Ammon's horn (tissue), 1 donor: ENCODE measurements at places on chromosomes 16 and 17.
A peak's percentile ranks its signal among the peaks of the same experiment; 100 is the strongest.

DNA sequence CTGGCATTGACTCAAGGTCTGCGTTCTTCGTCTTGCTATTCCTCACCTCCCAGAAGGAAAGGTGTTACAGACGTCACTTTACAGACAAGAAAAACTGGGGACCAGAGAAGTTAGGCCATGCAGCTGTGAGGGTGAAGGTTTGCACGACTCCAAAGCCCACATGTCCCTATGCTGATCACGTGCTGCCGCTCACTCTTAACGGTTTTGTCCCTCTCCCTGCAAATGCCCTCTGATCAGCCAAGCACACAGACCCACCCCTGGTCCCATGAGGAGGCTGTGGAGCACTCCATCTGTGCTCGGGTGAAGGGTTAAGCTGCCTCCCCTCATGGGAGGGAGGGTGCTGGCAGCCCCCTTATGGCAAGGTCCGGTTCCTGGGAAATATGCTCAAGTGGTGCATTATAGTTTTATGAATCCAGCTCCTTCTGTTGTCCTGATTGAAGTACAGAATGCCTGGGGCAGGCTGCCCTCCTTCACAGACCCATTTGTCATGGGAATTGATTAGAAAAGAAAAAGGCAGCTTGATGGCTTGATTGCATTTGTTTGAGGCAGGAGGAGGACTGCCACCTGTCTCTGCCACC, 18.8 kb downstream of the CCDC182 start:
- DNase-seq: no peak

GRCh38 chr16:17270111-17270510, 200.6 kb downstream of the XYLT1 start:
- no peak for DNase-seq

- no peak for DNase-seq
These were observed 5.0 kb downstream of the PITPNM3 start for GRCh38 chr17:6551356-6551755.

DNA sequence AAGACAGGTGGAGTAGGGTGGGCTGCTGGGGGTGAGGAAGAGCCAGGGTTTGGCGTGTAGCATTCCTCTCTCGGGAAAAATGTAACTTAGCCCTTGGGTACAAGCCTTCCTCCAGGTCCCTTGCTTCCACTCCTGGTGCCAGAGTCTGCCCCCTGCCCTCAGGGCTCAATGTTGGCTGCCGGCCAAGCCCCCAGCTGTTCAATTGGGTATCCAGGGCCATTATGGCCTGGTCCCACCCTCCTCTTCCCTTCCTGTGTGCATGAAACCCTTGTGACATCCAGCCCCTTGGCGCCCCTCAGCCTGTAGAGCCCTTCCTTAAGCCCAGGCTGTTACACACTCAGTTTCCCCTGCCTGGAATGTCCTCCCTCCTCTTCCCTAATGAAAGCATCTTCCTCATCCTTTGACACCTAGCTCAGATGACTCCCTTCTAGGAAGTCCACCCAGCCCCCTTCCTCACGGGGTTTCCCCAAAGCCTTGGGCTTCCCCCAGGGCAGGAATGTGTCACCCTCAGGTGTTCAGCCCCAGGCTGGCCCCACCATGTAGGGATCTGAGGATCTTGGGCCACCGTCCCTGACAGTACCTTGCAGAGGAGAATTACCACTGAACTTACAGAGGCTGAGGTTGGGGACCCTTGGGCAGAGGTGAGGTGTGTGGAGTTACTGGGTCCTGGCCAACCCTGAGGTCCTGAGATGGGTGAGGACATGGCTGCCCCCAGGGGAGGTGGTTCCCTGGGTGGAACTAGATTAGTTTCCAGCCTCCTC, 30.0 kb downstream of the B9D1 start:
- no peak for DNase-seq

- DNase-seq: no peak
These were observed 4.8 kb downstream of the SCN4A start for GRCh38 chr17:63967953-63968352.

- DNase-seq: peak; percentile 31
These were observed 58.4 kb downstream of the TMEM100 start for GRCh38 chr17:55664287-55664686.

GRCh38 chr17:36544044-36544306, 744 bp upstream of the GGNBP2 start:
- DNase-seq: no peak

DNA sequence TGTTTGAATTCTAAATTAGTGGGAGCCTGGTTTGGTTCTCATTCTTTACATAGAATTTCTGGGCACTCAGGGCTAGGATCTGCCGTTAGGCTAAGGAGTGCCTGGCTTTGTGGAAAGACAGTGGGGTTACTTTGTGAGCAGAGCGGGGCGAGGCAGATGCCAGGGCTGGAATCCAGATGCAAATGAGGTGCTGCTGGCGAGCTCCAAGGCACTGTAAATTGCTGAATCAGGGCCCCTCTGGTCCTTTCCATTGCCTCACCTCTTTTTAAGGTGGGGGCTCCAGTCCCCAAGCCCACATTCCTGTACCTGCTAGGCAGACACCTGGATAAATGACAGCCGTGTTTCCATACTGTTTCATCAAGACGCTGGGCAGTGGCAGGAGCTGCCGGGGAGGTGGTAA, 33.8 kb downstream of the PIPOX start:
- peak; percentile 87 for DNase-seq

GRCh38 chr17:44266402-44267164, 1.4 kb downstream of the SLC4A1 start:
- no peak for DNase-seq

DNA sequence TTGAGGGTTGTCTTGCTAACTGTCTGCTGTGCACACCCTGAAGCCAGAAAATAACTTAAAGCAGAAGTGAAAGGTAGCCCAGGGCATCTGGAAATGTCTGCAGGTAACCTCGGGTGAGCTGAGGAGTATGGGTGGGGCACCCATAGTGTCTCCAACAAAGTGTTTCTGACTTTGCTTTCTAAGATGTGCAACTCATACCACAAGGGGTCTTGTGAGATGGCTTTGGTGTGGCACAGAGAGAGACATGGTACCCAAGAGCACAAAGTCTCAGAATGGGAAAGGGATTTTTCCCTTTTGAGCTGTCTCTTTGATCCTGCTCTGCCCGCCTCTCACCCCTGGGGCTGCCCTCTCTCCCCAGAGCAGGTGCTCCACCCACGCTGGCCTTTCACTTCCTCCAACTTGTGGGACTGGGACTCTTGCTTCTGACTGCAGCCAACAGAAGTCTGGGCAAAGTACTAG, 6.9 kb downstream of the CHD9 start:
- peak; percentile 57 for DNase-seq

DNA sequence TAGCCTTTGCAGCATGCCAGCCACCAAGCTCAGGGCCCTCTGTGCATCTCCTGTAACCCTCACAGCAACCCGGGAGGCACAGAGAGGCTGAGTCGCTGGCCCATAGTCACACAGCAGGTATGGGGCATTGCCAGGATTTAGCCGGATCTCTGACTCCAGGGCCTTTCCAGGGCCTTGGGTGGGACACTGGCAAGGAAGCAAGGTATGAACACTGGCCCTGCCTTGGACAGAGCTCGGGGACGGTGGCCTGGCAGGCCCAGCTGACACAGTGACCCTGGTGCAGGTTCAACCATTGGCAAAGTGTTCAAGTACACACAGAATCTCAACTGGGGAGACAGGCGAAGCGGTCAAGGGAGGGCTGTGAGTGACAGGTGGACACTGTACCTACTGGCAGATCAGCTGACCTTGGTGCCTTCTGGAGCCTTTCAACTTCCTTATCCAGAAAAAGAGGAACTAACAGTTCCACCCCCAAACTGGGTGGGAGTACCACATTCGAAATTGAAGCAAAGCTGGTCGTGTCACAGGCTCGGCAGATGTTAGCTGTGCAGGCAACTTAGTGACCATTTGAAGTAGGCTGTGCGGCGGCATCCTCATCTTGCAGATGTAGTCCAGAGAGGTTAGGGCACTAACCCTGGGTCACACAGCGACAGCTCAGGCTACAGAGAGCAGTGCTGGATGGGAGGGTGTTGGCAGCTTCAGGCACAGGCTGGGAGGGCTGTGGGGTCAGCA, 287.4 kb downstream of the SEC14L1 start:
- DNase-seq: peak; percentile 63

DNA sequence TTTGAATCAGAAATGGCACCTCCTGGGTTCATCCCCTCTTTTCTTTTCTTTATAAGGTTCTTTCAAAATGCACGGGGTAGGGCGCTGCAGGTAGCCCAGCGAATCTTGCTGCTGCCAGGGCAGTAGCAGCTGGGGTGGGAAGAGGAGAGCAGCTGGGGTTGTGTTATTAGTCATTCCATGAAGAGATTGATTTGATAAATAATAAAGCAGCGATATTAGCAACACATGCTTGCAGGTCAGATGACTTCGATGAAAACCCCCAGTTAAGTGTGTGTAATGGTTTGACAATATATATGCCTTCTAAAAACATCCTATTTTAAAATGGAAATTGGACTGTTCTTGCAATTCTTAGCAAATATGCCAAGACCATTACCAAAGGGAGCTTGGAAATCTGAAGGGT, 200.7 kb downstream of the CCDC182 start:
- no peak for DNase-seq

- no peak for DNase-seq
These were observed 16.4 kb upstream of the FLCN start for GRCh38 chr17:17253406-17253805.

DNA sequence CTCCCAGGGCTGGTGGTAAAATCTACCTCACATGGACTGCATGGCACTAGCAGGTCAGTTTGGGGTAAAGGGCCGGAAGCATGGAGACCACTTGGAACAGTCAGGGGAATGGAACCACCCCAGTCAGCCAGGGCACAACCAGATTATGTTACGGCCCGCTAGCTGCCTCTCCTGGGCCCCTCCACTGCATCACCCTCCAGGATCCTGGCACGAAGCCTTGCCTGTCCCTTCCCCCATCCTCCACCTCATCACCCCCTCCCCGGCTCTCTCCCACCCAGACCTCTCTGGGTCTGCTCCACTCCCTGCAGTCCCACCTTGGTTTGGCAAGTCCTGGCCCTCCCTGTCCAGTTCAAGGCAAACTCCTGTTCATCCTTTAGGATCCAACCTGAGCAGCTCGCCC, 91.7 kb downstream of the CLEC16A start:
- DNase-seq: no peak

GRCh38 chr16:82056550-82056896, 21.5 kb downstream of the HSD17B2 start:
- DNase-seq: no peak

DNA sequence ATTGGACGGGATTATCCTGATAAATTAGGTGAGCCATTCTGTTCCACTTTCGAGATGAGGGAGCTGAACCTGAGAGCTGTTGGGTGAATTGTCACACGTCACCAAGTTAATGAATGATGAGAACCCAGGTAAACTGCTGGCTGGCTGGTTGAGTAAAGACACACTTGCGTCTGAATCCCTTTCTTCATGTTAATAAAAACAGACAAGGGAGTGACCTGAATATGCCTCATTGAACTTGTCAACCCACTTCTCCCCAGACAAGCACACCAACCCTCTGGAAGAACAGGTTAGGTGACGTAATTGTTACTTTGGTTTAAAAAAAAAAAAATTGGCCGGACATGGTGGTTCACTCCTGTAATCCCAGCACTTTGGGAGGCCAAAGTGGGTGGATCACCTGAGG, 400.9 kb upstream of the CDH5 start:
- no peak for DNase-seq

- no peak for DNase-seq
These were observed 36.2 kb downstream of the DGKE start for GRCh38 chr17:56870081-56870651.

DNA sequence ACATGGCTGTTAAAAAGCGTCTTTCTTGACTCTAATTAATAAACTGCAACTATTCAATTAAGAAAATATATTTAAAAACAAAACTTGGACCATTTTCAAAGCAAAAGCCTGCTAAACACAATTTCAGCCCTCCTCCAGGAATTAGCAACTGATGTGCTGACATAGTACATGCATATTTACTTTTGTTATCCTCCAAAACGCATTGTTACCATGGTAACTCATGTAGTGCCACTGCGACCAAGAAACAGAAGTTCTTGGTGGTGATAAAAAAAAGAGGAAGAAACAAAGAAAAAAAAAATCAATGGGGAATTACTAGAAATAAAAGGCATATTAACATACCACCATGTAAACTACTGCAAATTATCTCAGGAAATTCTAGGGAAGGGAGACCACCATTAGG, 793.4 kb upstream of the CDH8 start:
- peak; percentile 15 for DNase-seq

DNA sequence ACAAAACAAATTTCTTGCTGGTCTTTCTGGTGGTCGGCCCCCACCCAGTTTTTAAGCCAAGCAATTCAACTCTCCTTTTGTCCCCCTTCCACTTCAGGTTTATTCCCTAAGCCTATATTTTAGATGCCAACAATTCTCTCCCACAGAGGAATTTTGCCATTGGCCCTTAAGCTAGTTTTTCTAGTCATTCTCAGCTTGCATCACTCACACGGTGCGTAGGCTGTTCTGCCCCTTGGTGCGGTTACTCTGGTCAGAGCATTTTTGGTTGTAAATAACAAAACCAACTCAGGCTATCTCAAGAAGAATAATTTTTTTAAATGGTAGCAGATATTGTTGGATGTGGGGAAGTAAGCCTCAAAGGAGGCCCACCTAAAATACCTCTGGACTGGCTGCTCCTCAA, 33.7 kb upstream of the DYNLL2 start:
- DNase-seq: no peak

- no peak for DNase-seq
These were observed 48.5 kb downstream of the CBFA2T3 start for GRCh38 chr16:88928405-88929090.

DNA sequence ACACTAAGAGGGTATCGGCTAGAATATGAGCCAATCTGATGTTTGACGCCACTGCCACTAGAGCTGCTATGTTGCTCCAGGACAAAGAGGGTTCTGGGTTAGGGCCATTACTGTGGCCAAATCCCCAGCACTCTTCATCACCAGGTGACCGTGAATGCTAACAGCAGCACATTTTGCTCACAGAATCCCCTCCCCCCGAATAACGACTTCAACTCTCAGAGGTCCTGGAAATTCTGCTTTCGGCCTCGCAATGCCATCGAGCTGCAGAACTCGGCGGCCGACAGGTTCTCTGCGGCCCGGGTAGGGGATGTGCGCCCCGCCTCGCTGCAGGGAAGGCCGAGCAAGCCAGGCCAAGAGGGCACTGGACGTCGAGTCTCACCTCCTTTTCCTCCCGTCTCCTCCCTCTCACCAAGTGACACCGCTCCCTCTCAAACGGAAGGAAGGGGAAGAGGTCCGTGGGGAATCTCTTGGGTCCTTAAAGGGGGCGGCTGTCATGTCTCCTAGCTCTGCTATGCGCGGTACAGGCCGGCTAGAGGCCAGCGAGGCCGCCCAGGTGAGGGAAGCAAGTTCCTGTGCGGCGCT, 31.9 kb downstream of the CDK5R1 start:
- no peak for DNase-seq

DNA sequence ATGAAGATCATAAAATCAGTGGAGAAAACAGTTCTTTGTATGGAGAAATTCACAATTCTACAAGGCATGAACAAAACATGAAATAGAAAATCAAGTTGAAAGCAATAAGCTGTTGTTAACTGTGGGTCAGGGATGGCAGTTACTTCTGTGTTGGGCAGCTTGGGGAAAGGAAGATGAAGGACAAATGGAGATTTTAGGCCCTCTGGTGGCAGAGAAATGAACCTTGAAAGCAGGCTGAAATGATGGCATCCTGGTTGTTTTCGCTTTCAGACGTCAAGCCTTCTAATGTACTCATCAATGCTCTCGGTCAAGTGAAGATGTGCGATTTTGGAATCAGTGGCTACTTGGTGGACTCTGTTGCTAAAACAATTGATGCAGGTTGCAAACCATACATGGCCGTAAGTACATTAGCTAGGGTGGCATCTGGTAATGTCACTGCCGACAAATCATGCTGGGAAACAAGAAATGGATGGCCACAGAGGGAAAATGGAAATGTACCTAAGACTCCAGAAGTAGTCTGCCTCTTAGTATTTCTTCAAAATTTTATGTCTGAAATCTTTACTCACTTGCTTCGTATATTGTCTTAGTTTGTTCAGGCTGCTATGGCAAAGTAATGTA, 108.9 kb downstream of the MAP2K6 start:
- DNase-seq: peak; percentile 83
